ENCODE measurements at places on chromosomes 6 and 20.

DNA sequence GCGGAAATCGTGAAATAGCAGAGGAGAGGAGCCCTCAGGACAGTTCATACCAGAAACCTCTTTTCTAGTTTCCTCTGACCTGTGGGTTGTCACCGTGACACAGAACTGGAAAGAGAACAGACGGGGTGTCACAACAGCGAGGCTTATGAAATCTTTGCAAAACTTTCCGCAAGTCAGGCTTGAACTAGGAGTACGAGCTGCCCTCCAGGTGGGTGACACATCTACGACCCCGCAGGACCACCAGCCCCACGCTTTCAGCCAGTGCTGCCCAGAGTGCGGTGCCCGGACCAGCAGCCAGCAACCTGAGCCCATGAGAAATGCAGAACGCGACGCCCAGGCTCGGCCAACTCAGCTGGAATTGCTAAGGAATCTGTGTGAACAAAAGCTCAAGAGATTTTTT, 30.8 kb downstream of the WRNIP1 start:
- DNase-seq = no peak

DNA sequence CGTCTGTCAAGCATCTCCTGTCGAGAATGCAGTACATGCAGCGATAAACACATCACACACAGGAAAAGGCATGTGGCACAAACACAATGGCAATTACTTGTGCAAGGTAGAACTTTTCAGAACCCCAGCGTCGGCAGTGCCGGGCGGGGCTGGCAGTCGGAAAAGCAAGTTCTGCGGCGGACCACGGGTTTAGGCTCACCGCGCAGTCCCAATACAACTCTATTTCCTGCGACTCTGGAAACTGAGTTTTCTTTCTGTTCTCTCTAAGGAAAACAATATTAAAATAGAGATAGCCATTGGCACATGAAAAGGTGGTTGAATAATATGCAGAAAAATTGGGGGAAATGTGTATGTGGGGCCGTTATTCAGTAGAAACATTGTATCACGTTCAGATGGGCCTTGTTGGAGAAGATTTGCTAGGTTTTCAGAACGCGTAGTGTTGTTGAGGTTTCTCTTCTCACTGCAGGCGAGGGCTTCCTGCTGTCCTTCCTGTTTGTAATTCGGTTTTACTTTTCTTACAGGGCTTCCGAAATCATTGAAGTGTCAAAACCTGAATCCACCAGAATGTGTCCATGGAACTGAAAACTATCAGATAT, 369.5 kb downstream of the THBS2 start:
- no peak for DNase-seq

DNA sequence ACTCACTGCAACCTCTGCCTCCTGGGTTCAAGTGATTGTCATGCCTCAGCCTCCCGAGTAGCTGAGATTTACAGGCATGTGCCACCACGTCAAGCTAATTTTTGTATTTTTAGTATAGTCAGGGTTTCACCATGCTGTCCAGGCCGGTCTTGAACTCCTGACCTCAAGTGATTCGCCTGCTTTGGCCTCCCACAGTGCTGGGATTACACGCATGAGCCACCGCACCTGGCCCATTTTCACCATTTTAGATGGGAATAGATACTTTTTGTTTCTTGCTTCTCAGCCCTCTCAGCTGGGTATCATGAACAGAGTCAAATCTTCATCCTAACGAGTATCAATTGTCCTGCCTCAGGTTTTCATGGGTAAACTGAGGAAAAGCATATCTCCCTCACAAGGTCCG, 235.0 kb downstream of the CDC5L start:
- DNase-seq = no peak

DNA sequence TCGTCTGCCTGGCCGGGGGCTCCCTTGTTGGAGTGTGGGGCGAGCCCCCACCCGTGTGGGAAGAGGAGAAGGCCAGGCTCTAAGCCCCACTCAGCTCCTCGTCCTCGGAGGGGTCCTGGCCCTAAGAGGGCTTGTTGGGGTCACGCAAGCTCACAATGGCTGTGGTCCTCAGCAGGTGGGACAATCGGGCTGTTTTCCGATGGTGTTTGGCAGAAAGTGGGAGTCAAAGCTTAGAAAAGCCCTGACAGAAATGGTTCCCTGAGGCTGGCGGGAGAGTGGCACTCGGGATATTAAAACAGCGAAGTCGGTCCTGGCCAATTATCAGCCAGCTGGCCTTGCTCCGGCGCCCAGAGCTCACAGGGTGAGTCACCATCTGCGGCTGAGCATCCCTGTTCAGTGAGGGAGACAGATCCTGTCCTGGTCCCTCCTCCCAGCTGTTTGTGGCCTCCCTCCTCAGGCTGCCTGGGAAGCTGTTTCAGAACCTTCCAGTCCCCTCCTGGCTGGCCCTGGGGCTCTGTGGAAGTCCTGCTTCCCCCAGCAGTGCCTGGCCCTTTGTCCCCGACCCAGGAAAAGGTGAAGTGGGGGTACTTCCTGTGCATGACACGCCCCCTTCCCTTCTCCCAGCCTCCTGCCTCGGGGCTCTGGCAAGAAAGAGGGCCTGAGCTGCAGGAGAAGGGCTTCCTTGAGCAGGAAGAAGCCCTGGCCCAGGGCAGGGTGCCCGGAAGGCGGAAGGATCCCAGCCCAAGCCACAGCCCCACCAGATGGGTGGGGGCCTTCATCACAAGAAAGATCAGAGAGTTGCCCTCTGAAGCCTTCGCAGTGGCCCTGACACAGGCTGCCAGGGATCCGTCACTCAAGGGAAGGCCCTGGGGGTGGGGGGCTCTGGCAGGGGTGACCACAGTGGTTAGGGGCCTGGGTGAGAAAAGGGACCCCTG, 53.6 kb upstream of the BHLHE23 start:
- DNase-seq = no peak

DNA sequence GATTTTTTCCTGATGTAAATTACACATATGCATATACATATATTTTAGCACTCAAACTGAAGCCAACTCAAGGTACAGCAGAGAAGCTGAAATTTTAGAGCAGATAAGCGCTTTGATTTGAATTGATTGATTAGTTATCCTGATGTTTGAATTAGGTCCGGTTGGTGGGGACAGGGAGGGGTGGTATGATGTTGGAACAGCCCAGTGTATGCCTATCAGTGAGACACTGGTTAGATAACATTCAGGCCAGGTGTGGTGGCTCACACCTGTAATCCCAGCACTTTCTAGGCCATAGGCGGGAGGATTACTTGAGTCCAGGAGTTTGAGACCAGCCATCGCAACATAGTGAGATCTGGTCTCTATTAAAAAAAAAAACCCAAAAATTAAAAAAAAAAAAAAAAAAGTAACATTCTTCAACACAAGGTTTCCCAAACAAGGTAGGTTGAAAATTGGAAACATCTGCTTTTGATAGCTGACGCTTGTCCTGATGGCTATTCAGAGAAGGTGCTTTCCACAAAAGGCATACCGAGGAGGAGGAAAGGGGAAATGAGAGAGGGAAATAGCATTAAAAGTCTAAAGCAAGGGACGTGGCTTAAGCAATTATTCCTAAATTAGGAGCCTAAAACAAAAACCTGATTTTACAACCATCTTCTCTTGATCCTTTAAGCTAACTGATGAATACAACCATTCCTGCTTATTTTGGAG, 288.4 kb upstream of the JARID2 start:
- no peak for DNase-seq

- no peak for DNase-seq
Measured at GRCh38 chr20:19993958-19994669, 23.0 kb upstream of the NAA20 start.

GRCh38 chr20:47857569-47858464, 72.5 kb upstream of the SULF2 start:
- DNase-seq = no peak

DNA sequence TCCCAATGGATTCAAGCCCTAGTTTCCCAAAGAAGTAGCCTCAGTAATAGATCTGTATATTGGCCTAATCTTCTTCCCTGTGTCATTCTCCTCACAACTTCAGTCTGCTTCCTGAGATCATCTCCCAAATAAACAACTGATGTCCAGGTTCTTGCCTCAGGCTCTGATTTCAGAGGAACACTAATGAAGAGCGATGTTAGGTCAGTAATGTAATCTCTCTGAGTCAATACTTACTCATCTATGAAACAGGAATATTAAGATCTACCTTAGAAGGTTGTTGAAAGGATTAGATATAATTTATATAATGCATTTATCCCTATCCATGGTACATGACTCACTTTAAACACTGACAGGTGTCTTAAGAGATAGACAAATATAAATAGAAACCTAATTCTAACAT, 246.0 kb upstream of the FLRT3 start:
- DNase-seq = no peak

DNA sequence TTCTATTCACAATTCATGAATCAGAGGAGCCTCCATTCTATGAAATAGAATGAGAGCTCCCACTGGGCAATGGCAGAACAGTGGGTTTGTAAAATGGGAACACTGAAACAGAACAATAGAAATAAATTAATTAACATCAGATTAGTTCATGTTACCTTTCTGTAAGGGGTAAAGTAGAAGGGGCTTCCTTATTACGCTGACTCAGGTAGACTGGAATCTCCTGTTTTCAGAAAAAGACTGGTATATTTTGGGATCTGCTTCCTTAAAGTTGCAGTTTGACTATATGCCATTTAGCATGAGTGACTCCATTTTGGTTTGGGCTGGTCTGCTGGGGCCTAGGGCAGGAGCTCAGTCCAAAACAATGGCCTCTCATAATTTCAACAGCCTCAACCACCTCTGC, 52.8 kb upstream of the ZFAND3 start:
- no peak for DNase-seq

GRCh38 chr6:50056242-50056641, 6.5 kb upstream of the DEFB112 start:
- no peak for DNase-seq

Measured in activated CD8-positive, alpha-beta memory T cell treated with anti-CD3 and anti-CD28 coated beads for 4 hours (primary cell).